ENCODE measurements at places on chromosomes 13 and 19. TPM values are rescaled to one million over a fixed set of nuclear protein-coding genes. Genes with fewer than 3 reads are reported as not detected.

LGALS7B gene
- not detected for total RNA-seq

- DNase-seq = peak; percentile 19
Measured at GRCh38 chr19:12126707-12127106, 13.4 kb downstream of the ZNF20 start.

ZNF776 gene
- total RNA-seq = 15.8 TPM

TUBB4A gene
- not detected for total RNA-seq

DNA sequence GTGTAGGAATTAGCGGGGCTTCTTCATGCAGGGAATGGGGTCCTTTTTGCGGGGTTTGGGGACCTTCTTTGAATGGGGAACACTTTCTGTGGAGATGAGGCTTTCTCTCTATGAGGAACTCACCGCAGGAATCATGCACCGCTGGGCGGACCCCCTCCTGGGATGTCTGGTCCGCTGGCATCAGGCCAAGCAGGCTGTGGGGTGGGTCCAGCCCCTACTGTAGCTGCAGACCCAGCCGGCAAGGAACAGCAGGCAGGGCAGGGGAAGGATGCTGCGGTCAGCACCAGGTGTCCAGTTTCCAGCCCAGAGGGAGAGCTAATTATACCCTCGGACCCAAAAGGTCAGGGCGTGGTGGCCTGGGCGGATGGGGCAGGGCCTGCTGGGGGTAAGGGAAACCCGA lies 1.8 kb downstream of the MYBPC2 start:
- no peak for DNase-seq

LINGO3 gene
- not detected for total RNA-seq

GRCh38 chr19:39410017-39410830 lies 2.2 kb upstream of the PLEKHG2 start:
- DNase-seq = no peak
